ENCODE measurements at places on chromosomes 16 and 17.

DNA sequence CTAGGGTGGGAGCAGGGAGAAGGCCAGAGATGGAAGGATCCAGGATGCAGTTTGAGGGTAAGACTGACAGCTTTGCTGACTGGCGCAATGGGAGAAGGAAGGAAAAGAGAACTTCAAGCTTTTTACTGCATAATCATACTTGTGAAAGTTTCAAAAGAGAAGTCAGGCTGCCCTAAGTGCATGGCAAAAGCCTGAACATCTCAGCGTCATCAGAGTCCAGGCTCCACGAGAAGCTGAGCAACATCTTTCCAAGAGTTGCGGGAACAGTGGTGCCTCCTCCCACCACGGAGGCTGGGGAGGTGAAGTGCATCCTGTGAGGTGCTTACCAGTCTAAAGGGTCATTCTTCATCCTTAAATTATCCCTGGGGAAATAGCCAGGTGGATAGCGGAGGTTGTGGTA, 26.9 kb upstream of the SLC38A8 start:
- DNase-seq = no peak

DNA sequence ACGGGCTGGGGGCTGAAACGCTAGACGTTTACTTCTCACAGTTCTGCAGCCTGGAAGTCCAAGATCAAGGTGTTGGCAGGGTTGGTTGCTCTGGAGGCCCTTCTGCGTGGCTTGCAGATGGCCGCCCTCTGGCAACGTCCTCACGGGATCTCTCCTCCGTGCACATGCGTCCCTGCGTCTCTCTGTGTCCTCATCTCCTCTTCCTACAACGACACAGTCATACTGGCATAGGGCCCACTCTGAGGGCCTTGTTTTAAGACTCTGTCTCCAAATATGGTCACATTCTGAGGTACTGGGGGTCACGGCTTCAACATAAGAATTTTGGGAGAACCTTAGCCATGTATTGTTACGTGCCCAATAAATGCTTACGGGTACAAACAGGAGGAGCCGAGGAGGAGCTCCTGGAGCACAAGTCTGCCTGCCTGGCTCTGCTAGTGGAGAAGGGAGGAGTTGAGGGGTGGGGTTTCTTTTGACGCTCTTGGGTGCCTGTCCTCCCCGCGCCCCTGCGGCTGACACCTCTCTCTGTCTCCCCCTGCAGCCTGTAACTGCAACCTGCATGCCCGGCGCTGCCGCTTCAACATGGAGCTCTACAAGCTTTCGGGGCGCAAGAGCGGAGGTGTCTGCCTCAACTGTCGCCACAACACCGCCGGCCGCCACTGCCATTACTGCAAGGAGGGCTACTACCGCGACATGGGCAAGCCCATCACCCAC, 141.1 kb downstream of the NTN1 start:
- no peak for DNase-seq

GRCh38 chr16:12319428-12320035, 343.0 kb downstream of the SNX29 start:
- no peak for DNase-seq

GRCh38 chr16:84941921-84942320, 69.4 kb downstream of the ZDHHC7 start:
- DNase-seq = no peak

- no peak for DNase-seq
Measured at GRCh38 chr16:27538528-27538927, 11.2 kb downstream of the GTF3C1 start.
